ENCODE measurements at places on chromosomes 5 and 9.

DNA sequence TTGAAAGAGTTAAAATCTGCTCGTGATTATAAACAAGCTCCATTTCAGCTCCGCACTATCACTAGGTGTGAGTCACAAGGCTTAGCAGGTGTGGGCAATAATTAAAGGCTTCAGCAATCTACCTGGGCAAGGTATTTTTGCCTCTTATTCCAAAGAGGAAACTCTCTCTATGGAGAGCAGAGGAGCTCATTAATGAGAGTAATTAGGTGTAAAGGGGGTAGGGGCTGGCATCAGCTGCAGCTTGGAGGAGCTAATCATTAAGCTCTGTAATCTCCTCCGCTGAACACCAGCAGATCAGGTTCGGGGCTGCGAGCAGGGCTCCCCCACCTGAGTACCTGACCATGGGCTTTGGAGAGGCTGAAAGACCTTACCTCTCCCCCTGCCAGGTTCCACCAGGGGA lies 129.2 kb downstream of the CRB2 start:
- no peak for DNase-seq

GRCh38 chr9:133876836-133877235 lies 115.3 kb downstream of the VAV2 start:
- no peak for DNase-seq

GRCh38 chr5:137501846-137502406 lies 2.8 kb upstream of the SPOCK1 start:
- no peak for DNase-seq

GRCh38 chr5:59193616-59194319 lies 610.9 kb downstream of the RAB3C start:
- peak; percentile 58 for DNase-seq
